ENCODE measurements at places on chromosomes 1 and 21. TPM values are rescaled to one million over a fixed set of nuclear protein-coding genes. Genes with fewer than 3 reads are reported as not detected.

GRCh38 chr21:21232320-21232719 is 234.1 kb downstream of the NCAM2 start:
- H3K4me3 ChIP-seq, result no peak overlapping the region
- H3K27me3 ChIP-seq, result no peaks in the 10 kb centered on the region
- no peaks in the 10 kb centered on the region for H3K4me1 ChIP-seq
- no peaks in the 10 kb centered on the region for H3K36me3 ChIP-seq
- H3K27ac ChIP-seq, result no peak overlapping the region
- DNase-seq, result no peak

DNA sequence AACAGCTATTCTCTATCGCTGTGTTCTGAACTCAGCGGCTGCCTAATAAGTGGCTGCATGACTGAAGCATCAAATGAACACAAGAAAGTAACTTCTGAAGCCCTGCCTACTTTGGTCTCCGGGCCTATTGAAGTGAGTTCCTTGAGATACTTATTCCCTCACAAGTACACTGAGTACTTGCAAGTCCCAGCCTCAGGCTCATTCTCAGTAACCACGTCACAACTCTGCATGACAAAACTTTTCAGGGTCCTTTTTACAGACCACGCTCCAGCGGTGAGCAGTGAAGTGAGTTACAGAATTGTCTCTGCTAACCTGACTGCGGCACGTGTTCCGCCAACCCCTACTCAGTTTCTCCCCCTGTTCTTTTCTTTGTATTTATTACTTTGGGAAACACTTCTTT is 1342.7 kb upstream of the ADGRL4 start:
- H3K27me3 ChIP-seq, result no peaks in the 10 kb centered on the region
- no peak overlapping the region for H3K27ac ChIP-seq
- DNase-seq, result no peak
- H3K36me3 ChIP-seq, result no peaks in the 10 kb centered on the region
- H3K4me1 ChIP-seq, result no peaks in the 10 kb centered on the region

- no peaks in the 10 kb centered on the region for H3K27me3 ChIP-seq
- H3K4me3 ChIP-seq, result no peak overlapping the region
- no peaks in the 10 kb centered on the region for H3K4me1 ChIP-seq
- no peak overlapping the region for H3K27ac ChIP-seq
- H3K36me3 ChIP-seq, result peaks cover 60% of the 10 kb centered on the region
- no peak for DNase-seq
Measured at GRCh38 chr21:46269466-46269865, 15.9 kb downstream of the MCM3AP start.

RGS18 gene
- 3.0 TPM for total RNA-seq

DNA sequence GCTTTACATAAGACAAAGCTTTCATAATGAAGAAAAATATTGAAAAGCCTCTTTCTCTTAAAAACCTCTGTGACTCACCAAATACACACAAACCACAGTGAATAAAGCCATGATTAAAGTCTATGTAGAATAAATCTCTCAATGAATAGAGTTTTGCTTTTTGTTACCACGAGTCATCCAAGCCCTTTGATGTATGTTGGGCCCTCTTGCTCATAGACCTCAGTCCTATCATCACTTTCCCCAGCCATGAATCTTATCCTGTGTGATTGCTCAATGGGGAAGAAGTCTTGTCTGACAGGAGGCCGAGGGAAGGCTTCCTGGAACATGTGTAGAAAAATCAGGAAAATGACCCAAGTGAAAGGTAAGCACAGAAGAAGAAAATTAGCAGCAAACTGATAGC is 60.8 kb downstream of the NGF start:
- H3K4me3 ChIP-seq, result no peak overlapping the region
- no peaks in the 10 kb centered on the region for H3K36me3 ChIP-seq
- H3K4me1 ChIP-seq, result no peaks in the 10 kb centered on the region
- no peak for DNase-seq

GRCh38 chr1:247936415-247936814 is 11.7 kb downstream of the OR2AJ1 start:
- no peak overlapping the region for H3K27ac ChIP-seq
- no peaks in the 10 kb centered on the region for H3K36me3 ChIP-seq
- no peak for DNase-seq
- no peaks in the 10 kb centered on the region for H3K27me3 ChIP-seq
- H3K4me3 ChIP-seq, result no peak overlapping the region

GRCh38 chr1:40003156-40004093 is 37.1 kb upstream of the CAP1 start:
- H3K4me3 ChIP-seq, result no peak overlapping the region
- no peaks in the 10 kb centered on the region for H3K4me1 ChIP-seq
- no peaks in the 10 kb centered on the region for H3K36me3 ChIP-seq
- no peaks in the 10 kb centered on the region for H3K27me3 ChIP-seq
- no peak overlapping the region for H3K27ac ChIP-seq

GIPC2 gene
- 1.1 TPM for total RNA-seq

DNA sequence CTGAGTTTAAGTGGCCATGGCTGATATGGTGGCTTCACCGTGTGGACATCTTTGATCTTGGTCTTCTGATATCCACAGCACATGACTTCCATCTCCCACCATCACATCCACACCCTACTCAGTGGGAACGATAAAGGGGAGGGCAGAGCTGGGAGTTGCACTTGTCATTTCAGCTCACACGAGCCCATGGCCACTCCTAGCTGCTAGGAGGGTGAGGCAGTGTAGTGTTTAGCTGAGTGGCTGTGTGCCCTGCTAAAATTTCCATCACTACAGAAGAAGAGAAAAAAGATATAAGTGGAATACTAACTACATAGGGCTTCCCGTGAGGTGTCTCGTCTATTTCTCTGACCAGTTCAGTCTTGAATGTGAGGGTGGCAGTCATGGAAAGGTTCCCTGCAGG is 123.3 kb upstream of the EDN2 start:
- H3K36me3 ChIP-seq, result no peaks in the 10 kb centered on the region
- H3K27me3 ChIP-seq, result no peaks in the 10 kb centered on the region
- no peaks in the 10 kb centered on the region for H3K4me1 ChIP-seq
- no peak overlapping the region for H3K4me3 ChIP-seq

DNA sequence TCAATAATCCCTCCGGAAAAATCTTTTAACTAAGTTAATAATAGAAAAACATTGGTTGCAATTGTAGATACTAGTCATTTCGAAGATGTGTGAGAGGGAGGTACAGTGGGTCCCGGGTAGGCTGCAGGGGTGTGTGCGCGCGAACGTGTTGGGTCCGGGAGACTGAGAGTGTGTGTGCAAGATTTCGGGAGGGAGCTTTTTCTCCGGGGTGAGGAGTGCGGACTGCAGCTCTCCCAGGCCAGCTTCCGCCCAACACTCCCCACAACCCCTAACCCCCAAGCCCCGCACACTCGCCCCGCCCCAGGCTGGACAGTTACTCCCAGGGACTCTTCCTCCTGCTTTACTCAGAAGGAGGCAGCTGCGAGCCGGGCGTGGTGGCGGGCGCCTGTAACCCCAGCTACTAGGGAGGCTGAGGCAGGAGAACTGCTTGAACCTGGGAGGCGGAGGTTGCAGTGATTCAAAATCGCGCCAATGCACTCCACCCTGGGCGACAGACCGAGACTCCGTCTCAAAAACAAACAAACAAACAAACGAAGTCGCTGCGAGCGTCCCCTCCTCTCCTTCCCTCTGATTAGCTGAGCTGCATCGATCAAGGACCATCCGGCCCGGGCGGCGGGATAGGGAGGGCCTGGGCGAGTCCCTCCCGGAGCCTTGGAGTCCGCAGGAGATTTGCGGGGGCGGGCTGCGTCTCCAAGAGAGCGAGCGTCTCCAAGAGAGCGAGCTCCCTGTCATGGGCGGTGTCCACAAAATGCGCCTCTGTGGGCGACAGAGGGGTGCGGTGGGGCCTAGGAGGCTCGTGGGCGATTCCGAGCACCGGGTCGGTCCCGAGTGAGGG is 28.3 kb upstream of the PPM1J start:
- no peak for DNase-seq
- peaks cover 25% of the 10 kb centered on the region for H3K27me3 ChIP-seq
- peak overlapping the region; percentile 40 for H3K4me3 ChIP-seq
- peaks cover 12% of the 10 kb centered on the region for H3K4me1 ChIP-seq
- H3K36me3 ChIP-seq, result no peaks in the 10 kb centered on the region
- H3K27ac ChIP-seq, result no peak overlapping the region

LHX8 gene
- total RNA-seq, result not detected

HRNR gene
- total RNA-seq, result not detected

C4BPA gene
- total RNA-seq, result not detected

CELA3B gene
- not detected for total RNA-seq

REG4 gene
- not detected for total RNA-seq

- no peaks in the 10 kb centered on the region for H3K36me3 ChIP-seq
- no peak for DNase-seq
- no peak overlapping the region for H3K27ac ChIP-seq
- no peaks in the 10 kb centered on the region for H3K27me3 ChIP-seq
Measured at GRCh38 chr1:70672442-70672888, 261.4 kb downstream of the CTH start.

HSD3B1 gene
- total RNA-seq, result not detected

DNA sequence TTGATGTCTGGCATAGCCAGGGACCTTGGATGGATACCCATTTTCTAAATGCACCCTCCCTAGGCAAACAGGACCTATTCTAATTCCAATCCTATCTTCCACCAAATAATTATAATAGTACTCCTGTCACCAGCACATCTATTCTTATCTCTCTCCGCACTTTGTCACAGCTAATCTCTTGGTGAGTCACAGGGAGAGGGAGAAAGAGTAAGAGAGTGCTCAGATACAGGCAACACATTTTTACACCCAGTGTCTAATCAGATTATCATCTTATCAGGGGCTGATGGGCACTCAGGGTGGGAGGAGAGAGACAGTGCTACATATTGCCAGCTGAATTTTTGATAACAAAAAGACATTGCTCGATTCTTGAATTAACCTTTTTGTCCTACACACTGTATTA is 275.0 kb upstream of the BEND5 start:
- H3K36me3 ChIP-seq, result no peaks in the 10 kb centered on the region
- H3K4me3 ChIP-seq, result no peak overlapping the region
- no peak overlapping the region for H3K27ac ChIP-seq
- no peaks in the 10 kb centered on the region for H3K4me1 ChIP-seq
- DNase-seq, result no peak
- H3K27me3 ChIP-seq, result no peaks in the 10 kb centered on the region

DNA sequence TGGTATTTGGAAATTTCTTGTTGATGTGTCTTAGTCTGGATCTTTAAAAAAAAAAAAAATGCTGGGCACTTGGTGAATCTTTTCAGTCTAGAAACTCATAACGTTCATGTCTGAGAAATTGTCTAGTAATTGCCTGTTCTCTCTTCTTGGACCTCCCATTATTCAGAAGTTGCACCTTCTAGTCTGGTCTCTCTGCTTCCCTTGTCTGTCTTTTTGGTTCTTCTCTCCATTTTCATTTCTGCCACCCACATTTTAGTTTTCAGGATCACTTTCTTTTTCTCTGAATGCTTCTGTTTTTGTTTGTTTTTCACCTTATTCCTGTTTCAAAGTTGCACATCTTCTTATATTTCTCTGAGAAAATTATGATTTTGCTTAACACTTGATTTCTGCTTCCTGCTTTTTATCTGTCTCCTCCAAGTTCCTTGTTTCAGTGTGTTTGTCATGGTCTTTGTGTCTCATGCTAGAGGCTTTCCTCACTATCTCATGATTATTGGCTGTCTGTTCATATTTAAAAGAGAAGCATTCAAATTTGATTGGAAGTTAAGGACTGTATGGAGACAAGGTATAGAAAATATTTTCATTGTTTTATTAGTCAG is 21.3 kb downstream of the BACE2 start:
- no peak overlapping the region for H3K27ac ChIP-seq
- H3K4me3 ChIP-seq, result no peak overlapping the region
- H3K36me3 ChIP-seq, result no peaks in the 10 kb centered on the region
- H3K27me3 ChIP-seq, result no peaks in the 10 kb centered on the region
- no peaks in the 10 kb centered on the region for H3K4me1 ChIP-seq

GRCh38 chr1:5448486-5448885 is 543.7 kb downstream of the NPHP4 start:
- no peak overlapping the region for H3K4me3 ChIP-seq
- no peaks in the 10 kb centered on the region for H3K4me1 ChIP-seq
- no peak for DNase-seq
- peaks cover 52% of the 10 kb centered on the region for H3K27me3 ChIP-seq

- H3K27ac ChIP-seq, result no peak overlapping the region
- no peaks in the 10 kb centered on the region for H3K36me3 ChIP-seq
- DNase-seq, result peak; percentile 80
- no peak overlapping the region for H3K4me3 ChIP-seq
Measured at GRCh38 chr1:110780600-110781484, 92.1 kb upstream of the CD53 start.

- no peaks in the 10 kb centered on the region for H3K4me1 ChIP-seq
- H3K4me3 ChIP-seq, result no peak overlapping the region
- DNase-seq, result no peak
- H3K36me3 ChIP-seq, result no peaks in the 10 kb centered on the region
- H3K27ac ChIP-seq, result peak overlapping the region; percentile 72
- H3K27me3 ChIP-seq, result no peaks in the 10 kb centered on the region
Measured at GRCh38 chr1:247638781-247639180, 33.4 kb downstream of the OR2G3 start.

DNA sequence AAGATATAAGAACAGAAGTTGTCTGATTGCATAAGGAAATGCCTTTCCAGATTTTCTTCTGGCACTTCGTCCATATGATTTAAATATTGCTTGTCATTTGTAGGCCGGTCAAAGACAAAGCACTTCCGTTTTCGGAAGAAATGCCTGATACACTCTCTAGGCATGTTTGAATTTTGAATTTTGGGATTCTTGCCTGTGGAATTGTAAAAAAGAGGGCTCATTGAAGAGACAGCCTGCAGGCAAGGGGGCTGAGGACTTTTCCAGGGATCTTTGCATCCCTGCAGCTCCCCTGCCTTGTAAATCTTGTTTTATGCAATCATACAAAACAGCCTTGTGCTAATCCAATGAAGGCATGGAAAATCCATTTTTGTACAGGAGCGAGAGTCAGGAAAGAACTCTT is 7.4 kb downstream of the GBP4 start:
- H3K27me3 ChIP-seq, result no peaks in the 10 kb centered on the region
- no peak overlapping the region for H3K27ac ChIP-seq
- no peaks in the 10 kb centered on the region for H3K36me3 ChIP-seq
- H3K4me1 ChIP-seq, result no peaks in the 10 kb centered on the region
- DNase-seq, result no peak

DNA sequence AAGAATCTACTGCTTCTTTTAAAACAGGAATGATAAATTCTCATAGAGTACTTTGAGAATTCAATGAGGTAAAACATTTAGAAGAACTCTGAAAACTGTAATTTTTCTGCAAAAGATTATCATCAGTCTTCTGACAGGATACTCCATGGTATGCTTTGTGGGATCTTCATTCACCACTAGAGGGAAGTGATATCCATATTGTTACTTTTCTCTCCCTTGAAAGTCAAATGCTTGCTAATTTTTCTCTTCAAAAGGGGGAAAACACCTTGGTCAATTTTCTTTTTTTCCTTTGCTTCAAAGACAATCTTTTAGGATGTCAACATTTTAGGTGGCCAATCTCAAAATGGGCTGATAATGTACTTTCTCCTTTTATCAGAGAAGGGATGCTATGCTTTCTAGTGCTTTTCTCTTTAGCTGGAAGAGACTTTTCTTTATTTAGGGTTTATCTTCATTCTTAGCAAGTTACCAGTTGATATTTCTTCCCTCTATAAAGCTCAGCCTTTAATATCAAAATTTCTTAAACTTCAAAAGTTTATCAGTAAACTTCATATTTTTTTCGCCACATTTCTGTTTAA is 95.5 kb downstream of the NEGR1 start:
- H3K36me3 ChIP-seq, result no peaks in the 10 kb centered on the region
- H3K4me1 ChIP-seq, result no peaks in the 10 kb centered on the region
- no peak overlapping the region for H3K27ac ChIP-seq

NMNAT2 gene
- 5.5 TPM for total RNA-seq

Measured in sigmoid colon (tissue), 7 donors.